ENCODE measurements at places on chromosomes 1 and 21.

DNA sequence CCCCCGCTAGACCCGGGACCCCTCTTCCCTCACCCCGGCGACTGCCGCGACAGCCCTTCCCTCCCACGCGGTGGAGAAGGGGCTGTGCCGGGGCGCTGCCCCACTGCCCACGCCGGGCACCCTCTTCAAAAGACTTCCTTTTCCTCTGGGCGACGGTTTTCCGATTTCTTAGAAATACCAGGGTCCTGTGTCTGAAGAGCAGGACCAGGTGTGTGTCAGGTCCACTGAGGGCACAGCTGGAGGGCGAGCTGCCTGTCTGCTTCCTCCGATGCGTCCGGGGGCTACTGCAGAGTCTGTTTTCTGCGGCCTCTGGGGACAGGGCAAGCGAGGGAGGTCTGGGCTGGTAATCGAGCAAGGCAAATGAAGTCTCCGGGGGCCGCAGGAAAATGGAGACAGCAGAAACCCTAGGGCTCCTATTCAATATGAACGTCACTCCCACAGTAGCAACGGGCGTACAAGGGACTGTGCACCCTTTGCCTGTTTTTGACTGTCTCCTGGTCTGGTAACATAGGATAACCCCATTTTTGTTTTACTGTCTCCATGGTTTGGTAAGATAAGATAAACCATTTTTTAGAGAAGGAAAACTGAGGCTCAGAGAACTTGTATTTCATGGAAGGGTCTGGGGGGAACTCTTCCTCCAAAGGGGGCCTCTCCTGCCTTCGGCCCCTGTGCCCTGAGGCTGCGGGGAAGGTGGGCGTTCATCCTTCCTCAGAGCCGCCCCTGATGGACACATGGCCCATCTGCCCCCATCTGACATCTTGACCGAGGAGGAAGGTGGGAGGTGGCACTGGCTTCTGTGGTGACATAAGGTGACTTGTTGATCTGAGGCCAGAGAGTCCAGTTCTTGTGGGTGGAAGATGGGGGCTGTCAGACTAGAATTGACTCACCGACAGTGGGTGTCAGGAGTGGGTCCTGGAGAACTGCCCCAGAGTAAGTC is 970 bp downstream of the TNFRSF1B start:
- peaks cover 41% of the 10 kb centered on the region for H3K27me3 ChIP-seq
- H3K4me3 ChIP-seq = peak overlapping the region; percentile 81
- H3K27ac ChIP-seq = no peak overlapping the region
- H3K4me1 ChIP-seq = peaks cover 9% of the 10 kb centered on the region

DNA sequence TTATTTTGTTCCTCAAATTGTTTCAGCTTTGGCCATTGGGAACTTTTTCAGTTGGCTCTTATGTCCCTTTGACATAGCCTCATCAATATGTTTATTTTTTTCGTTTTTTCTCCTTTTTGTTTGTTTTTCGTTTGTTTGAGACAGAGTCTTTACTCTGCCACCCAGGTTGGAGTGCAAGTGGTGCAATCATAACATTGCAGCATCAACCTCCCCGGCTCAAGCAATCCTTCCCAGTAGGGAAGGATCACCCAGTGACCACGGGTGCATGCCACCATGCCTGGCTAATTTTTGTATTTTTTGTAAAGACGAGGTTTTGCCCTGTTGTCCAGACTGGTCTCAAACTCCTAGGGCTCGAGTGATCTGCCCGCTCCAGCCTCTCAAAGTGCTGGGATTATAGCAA is 8.1 kb downstream of the POLR3GL start:
- DNase-seq = no peak
- peaks cover 29% of the 10 kb centered on the region for H3K4me1 ChIP-seq
- H3K27me3 ChIP-seq = no peaks in the 10 kb centered on the region
- H3K4me3 ChIP-seq = no peak overlapping the region

- DNase-seq = no peak
- peaks cover 19% of the 10 kb centered on the region for H3K27me3 ChIP-seq
- no peak overlapping the region for H3K27ac ChIP-seq
- no peak overlapping the region for H3K4me3 ChIP-seq
These were observed 17.8 kb upstream of the NFASC start for GRCh38 chr1:204852854-204853253.

- no peaks in the 10 kb centered on the region for H3K36me3 ChIP-seq
- peaks cover 10% of the 10 kb centered on the region for H3K27me3 ChIP-seq
- no peak for DNase-seq
- H3K27ac ChIP-seq = no peak overlapping the region
- H3K4me3 ChIP-seq = no peak overlapping the region
- no peaks in the 10 kb centered on the region for H3K4me1 ChIP-seq
These were observed 140.0 kb downstream of the GLUL start for GRCh38 chr1:182251561-182251960.

DNA sequence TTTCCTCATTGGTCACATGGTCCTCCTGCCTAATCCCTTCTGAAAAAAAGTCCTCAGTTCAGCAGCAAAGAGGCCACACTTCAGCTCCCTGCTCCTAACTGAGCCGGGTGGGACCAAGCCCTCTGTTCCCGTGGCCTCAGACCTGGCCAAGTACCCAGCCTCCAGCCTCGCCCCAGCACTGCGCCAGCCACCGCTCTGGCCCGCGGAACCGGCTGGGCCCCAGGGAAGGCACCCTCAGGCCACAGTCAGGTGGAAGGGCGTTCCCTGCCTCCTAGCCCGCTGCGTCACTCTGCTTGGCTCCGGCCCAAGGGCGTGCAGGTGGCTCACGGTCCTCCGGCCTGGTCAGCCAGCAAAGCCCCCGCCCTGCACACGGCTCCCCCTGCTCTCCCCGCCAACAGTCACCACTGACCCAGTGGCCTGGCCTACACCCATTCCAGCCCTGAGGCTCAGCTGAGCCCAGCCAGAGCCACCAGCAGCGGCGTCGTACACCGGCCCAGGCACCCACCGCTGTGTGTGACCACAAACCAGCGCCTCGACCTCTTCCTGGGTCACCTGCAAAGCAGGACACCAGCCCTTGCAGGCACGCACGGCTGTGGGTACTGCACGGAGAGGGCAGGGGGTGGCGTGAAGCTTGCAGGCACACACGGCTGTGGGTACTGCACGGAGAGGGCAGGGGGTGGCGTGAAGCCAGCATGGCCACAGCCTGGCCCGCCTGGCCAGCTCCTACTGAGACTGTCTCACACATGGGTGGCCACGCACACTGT is 19.4 kb downstream of the NADK start:
- no peaks in the 10 kb centered on the region for H3K4me1 ChIP-seq
- H3K4me3 ChIP-seq = no peak overlapping the region
- DNase-seq = no peak
- H3K36me3 ChIP-seq = peaks cover 14% of the 10 kb centered on the region

DNA sequence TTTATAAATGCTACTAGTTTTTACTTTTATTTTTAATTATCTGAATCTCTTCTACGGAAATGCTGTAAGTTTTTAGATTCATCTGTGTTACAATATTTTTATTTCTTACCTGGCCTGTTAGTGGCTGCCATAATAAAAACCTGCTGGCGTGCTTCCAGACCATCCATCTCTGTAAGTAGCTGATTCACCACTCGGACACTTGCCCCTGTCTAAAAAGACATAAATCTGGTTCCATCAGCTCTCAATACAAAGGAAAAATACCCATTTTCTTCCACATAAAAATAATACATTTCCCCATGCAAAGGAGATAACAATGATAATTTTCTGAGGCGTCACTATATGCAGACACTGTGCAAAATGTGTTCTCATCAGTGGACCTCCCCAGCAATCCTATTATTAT is 62.0 kb downstream of the NVL start:
- no peak for DNase-seq
- no peaks in the 10 kb centered on the region for H3K27me3 ChIP-seq
- H3K36me3 ChIP-seq = peaks cover 26% of the 10 kb centered on the region
- peaks cover 22% of the 10 kb centered on the region for H3K4me1 ChIP-seq
- H3K27ac ChIP-seq = no peak overlapping the region
- H3K4me3 ChIP-seq = no peak overlapping the region
